ENCODE measurements at places on chromosomes 3 and 15.

DNA sequence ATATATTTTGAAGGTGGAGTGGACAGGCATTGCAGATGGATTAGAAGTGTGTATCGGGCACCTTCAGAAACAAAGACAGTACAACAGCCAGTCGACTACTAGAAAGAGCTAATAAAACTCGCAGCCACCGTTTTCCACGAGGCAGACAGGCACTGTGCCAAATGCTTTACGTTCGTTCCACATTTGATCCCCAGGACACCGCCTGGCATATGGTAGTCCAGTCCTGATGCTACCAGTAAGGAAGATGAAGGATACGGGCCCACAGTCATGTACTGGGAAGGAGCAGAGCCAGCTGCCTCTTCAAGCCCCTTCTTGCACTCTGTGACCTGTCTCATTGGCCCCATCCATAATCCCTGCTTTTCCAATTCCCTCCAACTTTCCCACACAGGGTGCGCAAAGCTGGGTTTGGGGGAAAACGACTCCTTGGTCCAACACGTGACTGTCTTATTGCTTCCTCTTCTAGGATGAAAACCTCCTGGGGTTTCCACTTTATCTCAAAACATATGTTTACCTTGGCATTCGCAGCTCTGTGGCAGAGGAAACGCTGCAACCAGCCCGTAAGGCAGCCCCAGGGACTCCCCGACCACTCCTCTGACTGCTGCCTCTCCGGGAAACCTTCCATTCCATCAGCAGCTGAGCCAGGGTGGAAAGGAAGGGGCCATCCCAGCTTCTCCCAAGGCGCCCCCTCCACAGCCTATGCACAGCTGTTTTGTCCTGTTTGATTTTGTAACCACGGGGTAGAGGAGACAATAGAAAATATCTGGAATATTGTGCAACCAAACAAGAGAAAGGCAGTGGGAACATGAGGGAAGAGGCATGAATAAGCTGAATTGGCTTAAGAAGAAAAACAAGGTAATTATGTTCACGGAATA is 107.4 kb downstream of the ADAMTS17 start:
- no peak for DNase-seq

- DNase-seq, result no peak
Observed at GRCh38 chr15:43981576-43981975, 154.8 kb downstream of the WDR76 start.

- DNase-seq, result no peak
Observed at GRCh38 chr3:72446218-72447058, 401.8 kb downstream of the SHQ1 start.

- no peak for DNase-seq
Observed at GRCh38 chr3:161484226-161484625, 12.4 kb upstream of the OTOL1 start.

GRCh38 chr15:95826412-95827195 is 503.9 kb upstream of the NR2F2 start:
- no peak for DNase-seq

Data from mesothelial cell of epicardium (in vitro differentiated cells).